ENCODE measurements at places on chromosomes 7 and 10. TPM values are rescaled to one million over a fixed set of nuclear protein-coding genes. Genes with fewer than 3 reads are reported as not detected.
A peak's percentile ranks its signal among the peaks of the same experiment; 100 is the strongest.

DNA sequence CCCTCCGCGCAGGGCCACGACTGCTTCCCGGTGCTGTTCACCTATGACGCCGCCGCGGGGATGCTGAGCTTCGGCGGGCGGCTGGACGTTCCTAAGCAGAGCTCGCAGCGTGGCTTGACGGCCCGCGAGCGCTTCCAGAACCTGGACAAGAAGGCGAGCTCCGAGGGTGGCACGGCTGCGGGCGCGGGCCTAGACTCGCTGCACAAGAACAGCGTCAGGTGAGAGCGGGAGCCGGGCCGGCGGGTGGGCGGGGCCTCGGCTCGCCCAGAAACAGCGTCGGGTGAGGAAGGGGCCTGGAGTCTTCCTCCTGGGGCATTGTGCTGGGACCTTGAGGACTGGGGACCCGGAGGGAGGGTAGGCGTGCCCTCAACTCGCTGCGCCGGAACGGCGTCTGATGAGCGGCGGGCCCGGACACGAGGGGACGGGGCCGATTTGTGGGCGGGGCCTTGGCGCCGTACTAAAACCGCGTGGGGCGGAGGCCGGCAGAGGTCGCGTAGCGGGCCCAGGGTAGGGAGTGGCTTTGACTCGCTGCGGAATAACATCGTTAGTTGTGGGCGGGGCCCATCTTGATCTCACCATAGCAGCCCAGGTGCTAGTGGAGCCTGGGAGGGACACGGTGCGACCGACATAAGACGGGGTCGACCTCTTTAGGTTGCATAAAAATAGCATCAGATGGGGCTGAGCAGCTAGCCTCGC is 15.6 kb downstream of the PDAP1 start:
- H3K27me3 ChIP-seq, result no peaks in the 10 kb centered on the region
- H3K36me3 ChIP-seq, result peaks cover 66% of the 10 kb centered on the region
- peak; percentile 72 for DNase-seq
- peak overlapping the region; percentile 67 for H3K27ac ChIP-seq
- H3K4me3 ChIP-seq, result peak overlapping the region; percentile 27
- H3K4me1 ChIP-seq, result peaks cover 10% of the 10 kb centered on the region

- peak; percentile 69 for DNase-seq
- no peak overlapping the region for H3K4me3 ChIP-seq
- no peaks in the 10 kb centered on the region for H3K27me3 ChIP-seq
- H3K36me3 ChIP-seq, result no peaks in the 10 kb centered on the region
These were observed 5.4 kb downstream of the TRDMT1 start for GRCh38 chr10:17196045-17196444.

- no peak overlapping the region for H3K27ac ChIP-seq
- H3K36me3 ChIP-seq, result no peaks in the 10 kb centered on the region
- H3K4me1 ChIP-seq, result no peaks in the 10 kb centered on the region
- DNase-seq, result no peak
- no peaks in the 10 kb centered on the region for H3K27me3 ChIP-seq
These were observed 414.2 kb upstream of the KLF6 start for GRCh38 chr10:4199196-4199595.

DNA sequence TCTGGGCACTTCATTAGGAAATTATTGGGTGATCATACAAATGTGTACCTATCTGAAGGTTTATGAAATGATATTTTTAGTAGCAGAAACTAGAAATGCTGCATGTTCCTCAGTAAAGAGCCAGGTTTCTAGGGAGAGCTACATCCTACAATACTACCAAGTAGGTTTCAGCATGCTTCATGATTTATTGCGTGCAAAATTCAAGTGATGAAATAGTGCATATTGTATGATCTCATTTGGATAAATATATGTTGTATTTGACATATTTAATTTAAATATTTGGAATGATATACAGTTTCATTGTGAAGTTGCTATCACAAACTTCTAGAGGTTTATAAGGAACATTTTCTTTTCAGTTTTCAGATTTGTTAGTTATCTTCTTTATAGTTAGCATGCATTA is 90.5 kb upstream of the GDF10 start:
- no peak overlapping the region for H3K4me3 ChIP-seq
- no peaks in the 10 kb centered on the region for H3K36me3 ChIP-seq
- no peak overlapping the region for H3K27ac ChIP-seq
- H3K4me1 ChIP-seq, result peaks cover 23% of the 10 kb centered on the region

DNA sequence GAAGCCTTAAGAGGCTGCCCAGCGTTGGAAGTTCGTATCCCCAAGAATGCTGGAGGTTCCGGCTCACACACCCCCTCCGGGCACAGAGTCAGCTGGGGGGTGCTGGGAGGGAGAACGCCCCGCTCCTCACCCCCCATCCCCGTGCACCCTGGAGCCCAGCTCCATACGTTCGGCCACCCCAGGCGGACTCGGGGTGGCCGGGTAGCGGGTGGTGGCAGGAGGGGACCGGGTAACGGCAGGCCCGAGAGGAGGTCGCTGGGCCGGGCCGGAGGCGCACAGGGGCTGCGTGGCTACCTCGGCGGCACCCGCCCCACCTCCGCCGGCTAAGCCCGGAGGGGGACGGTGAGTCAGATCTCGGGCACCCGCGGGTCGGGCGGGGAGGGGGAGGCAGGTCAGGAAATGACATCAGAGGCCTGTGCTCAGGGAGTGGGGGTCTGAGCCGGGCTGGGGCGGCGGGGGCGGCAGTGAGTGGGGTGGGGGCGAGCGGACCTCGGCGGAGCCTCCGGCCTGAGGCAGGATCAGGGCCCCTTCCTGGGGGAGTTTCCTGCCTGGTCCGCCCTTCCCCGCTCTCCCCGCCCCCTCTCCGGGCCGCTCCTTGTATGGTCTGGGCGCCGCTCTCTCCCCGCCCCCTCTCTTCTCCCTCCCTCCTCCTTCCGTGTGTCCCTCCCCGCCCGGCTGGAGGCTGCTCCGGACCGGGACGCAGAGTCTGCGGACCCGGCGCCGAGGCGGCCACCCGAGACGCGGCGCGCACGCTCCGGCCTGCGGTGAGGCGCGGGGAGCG is at the start of gene ZYX:
TSS of gene ZYX (plus strand) at position 700 of the 781 bp plus-strand sequence. CDS start 227 bp downstream, outside the sequence.
- H3K36me3 ChIP-seq, result peaks cover 6% of the 10 kb centered on the region
- peak within 1 kb of the TSS; percentile 99 for H3K27ac ChIP-seq
- DNase-seq, result peak; percentile 96
- peaks cover 23% of the 10 kb centered on the region for H3K4me1 ChIP-seq
- H3K27me3 ChIP-seq, result no peaks in the 10 kb centered on the region

DNA sequence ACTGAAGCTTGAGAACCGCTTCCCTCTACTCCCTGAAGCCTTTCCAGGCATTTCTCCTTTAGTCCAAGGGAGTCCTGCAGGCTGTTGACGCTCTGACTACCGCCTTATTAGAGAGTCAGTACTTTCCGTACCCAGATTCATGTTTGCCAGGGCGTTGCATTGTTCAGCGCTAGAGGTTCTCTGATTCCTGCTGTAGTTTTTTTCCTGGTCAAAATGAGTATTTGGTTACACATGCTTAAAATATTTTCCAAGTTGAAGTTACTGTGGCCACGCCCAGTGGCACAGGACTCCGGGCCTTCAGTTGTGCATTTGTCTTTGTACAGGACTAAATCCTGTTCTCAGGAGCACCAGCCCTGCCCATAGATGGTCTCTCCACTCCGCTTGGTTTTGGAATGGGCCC is 7.9 kb downstream of the MTURN start:
- no peak overlapping the region for H3K4me3 ChIP-seq
- H3K36me3 ChIP-seq, result no peaks in the 10 kb centered on the region
- DNase-seq, result peak; percentile 63
- peaks cover 23% of the 10 kb centered on the region for H3K4me1 ChIP-seq

GRCh38 chr7:50209461-50210135 is 94.9 kb upstream of the IKZF1 start:
- H3K27me3 ChIP-seq, result no peaks in the 10 kb centered on the region
- DNase-seq, result no peak
- peaks cover 4% of the 10 kb centered on the region for H3K4me1 ChIP-seq
- H3K27ac ChIP-seq, result no peak overlapping the region
- H3K4me3 ChIP-seq, result no peak overlapping the region

DNA sequence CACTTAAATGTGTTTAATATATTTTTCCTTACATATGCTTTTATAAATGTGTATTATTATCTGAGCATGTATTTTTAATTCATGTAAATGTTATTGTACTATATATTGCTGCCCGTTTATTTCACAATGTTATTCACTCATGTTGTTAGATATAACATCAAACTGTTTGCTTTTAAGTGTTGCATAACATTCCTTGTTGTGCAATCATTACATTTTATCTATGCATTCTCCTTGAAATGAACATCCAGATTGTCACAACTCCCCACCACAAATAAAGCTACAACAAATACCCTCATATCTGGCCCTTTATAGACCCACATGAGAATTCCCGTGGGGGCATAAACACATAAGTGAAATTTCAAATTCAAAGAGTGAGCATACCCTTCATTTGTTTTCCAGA is 264.2 kb downstream of the HPSE2 start:
- H3K27ac ChIP-seq, result no peak overlapping the region
- peaks cover 28% of the 10 kb centered on the region for H3K4me1 ChIP-seq
- no peak for DNase-seq
- H3K36me3 ChIP-seq, result no peaks in the 10 kb centered on the region

GRCh38 chr7:87505557-87506245 is 30.2 kb upstream of the ABCB4 start:
- no peaks in the 10 kb centered on the region for H3K4me1 ChIP-seq
- no peaks in the 10 kb centered on the region for H3K27me3 ChIP-seq
- DNase-seq, result no peak
- no peak overlapping the region for H3K4me3 ChIP-seq
- no peak overlapping the region for H3K27ac ChIP-seq

DNA sequence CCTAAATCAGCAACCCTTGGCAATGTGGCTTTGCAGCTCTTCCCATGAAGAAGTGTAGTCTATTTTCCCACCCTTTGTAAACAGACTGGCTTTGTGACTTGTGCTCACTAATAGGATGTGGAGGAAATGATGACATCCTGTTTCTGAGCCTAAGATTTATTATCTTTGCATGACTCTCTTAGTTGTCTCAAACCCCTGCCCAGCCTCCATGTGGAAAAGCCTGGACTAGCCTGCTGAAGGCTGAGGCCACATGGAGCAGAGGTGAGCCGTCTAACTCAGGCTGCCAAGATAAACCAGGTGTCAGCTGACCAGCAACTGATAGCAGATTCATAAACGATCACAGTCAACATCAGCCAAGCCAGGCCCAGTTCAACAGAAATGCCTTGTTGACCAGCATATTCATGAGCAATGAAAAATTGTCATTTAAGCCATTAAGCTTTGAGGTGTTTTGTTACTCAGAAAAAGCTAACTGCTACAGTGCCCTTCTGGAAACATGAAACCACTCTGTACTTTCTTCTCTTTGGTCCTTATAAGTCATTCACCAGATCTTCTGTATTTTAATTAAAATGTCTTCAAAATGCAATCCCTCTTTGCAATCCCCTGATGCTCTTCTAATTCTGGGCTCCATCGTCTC is 586.3 kb upstream of the ANKRD30A start:
- no peaks in the 10 kb centered on the region for H3K36me3 ChIP-seq
- H3K27me3 ChIP-seq, result no peaks in the 10 kb centered on the region
- H3K27ac ChIP-seq, result no peak overlapping the region
- no peak overlapping the region for H3K4me3 ChIP-seq
- H3K4me1 ChIP-seq, result no peaks in the 10 kb centered on the region

- H3K4me1 ChIP-seq, result no peaks in the 10 kb centered on the region
- H3K4me3 ChIP-seq, result peak overlapping the region; percentile 71
- peak overlapping the region; percentile 85 for H3K27ac ChIP-seq
- peaks cover 20% of the 10 kb centered on the region for H3K36me3 ChIP-seq
These were observed 1.8 kb downstream of the KLLN start for GRCh38 chr10:87861566-87861952.

DNA sequence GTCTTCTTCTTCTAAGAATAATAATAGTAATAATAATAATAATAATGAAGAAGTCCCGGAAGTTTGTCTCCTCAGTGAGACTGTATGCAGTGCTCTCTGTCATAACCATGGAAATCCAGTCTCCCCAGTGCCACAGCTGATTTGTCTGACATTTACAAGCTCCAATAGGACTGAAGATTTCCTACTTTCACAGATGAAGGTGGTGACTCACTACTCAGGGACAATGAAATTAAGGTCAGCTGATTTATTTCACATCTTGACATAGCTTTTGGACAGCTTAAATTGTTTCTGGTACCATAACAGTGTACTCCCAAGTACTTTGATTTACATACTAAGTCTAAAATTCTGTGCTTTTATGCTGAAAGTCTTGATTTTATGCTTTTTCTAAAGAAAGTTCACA is 6.9 kb downstream of the CELF2 start:
- H3K27me3 ChIP-seq, result no peaks in the 10 kb centered on the region
- no peak overlapping the region for H3K27ac ChIP-seq
- peaks cover 18% of the 10 kb centered on the region for H3K4me1 ChIP-seq
- H3K36me3 ChIP-seq, result no peaks in the 10 kb centered on the region
- DNase-seq, result no peak

DNA sequence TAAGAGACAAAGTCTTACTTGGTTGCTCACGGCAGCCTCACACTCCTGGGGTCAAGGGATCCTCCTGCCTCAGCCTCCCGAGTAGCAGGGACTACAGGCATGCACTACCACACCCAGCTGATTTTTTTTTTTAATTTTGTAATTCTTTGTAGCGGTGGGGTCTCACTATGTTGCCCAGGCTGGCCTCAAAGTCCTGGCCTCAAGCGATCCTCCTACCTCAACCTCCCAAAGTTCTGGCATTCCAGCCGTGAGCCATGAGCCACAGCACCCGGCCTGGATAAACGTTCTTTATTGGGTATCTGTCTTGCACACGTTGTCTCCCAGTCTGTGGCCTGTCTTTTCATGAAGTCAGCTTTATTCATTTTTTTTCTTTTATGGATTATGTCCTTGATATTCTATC is 636.1 kb upstream of the FOXK1 start:
- no peaks in the 10 kb centered on the region for H3K27me3 ChIP-seq
- no peaks in the 10 kb centered on the region for H3K4me1 ChIP-seq
- H3K4me3 ChIP-seq, result no peak overlapping the region
- no peak overlapping the region for H3K27ac ChIP-seq

- no peak for DNase-seq
- no peak overlapping the region for H3K27ac ChIP-seq
- H3K4me3 ChIP-seq, result no peak overlapping the region
- no peaks in the 10 kb centered on the region for H3K36me3 ChIP-seq
- H3K4me1 ChIP-seq, result no peaks in the 10 kb centered on the region
These were observed 27.8 kb downstream of the CRHR2 start for GRCh38 chr7:30654296-30655090.

GRCh38 chr10:129914153-129914855 is 49.8 kb downstream of the EBF3 start:
- H3K36me3 ChIP-seq, result no peaks in the 10 kb centered on the region
- DNase-seq, result no peak
- H3K4me1 ChIP-seq, result no peaks in the 10 kb centered on the region
- no peak overlapping the region for H3K4me3 ChIP-seq
- no peaks in the 10 kb centered on the region for H3K27me3 ChIP-seq

Gene PON3
- 28.0 TPM for polyA plus RNA-seq

Gene SPDYE18
- 0.18 TPM for polyA plus RNA-seq

Gene PDGFA
- polyA plus RNA-seq, result 25.1 TPM

Gene LFNG
- 18.9 TPM for polyA plus RNA-seq

Gene ITIH2
- polyA plus RNA-seq, result not detected

Gene SLC26A3
- 0.28 TPM for polyA plus RNA-seq

Gene HTR5A
- polyA plus RNA-seq, result not detected

Gene FAM25A
- polyA plus RNA-seq, result not detected

Gene AGMO
- 0.04 TPM for polyA plus RNA-seq

Gene CPA5
- polyA plus RNA-seq, result 0.08 TPM

Data from lung (tissue), 17 donors.